Germinal center (tissue), 1 donor: ENCODE measurements at places on chromosomes 2 and 18.

GRCh38 chr18:10111191-10111590, 197.4 kb downstream of the VAPA start:
- DNase-seq = no peak

DNA sequence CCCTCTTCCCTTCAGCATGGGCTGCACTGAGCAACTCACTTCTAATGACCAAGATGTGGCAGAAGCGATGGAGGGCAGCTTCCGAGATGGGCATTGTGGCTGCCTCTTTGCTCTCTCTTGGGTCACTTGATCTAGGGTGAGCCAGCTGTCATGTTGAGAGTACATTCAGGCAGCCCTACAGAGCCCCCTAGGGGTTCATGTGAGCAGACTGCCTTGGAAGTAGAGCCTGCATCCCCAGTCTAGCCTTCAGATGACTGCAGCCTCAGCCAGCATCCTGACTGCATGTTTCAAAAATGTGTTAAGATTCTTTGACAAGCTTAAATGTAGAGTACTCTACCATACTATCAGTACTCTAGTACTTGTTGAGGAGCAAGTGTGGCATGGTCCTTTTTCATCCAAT, 143.9 kb downstream of the NCK2 start:
- no peak for DNase-seq

GRCh38 chr2:56474412-56475158, 290.8 kb downstream of the CCDC85A start:
- DNase-seq = no peak

- peak; percentile 2 for DNase-seq
Observed at GRCh38 chr2:36918307-36918706, 48.0 kb downstream of the STRN start.

DNA sequence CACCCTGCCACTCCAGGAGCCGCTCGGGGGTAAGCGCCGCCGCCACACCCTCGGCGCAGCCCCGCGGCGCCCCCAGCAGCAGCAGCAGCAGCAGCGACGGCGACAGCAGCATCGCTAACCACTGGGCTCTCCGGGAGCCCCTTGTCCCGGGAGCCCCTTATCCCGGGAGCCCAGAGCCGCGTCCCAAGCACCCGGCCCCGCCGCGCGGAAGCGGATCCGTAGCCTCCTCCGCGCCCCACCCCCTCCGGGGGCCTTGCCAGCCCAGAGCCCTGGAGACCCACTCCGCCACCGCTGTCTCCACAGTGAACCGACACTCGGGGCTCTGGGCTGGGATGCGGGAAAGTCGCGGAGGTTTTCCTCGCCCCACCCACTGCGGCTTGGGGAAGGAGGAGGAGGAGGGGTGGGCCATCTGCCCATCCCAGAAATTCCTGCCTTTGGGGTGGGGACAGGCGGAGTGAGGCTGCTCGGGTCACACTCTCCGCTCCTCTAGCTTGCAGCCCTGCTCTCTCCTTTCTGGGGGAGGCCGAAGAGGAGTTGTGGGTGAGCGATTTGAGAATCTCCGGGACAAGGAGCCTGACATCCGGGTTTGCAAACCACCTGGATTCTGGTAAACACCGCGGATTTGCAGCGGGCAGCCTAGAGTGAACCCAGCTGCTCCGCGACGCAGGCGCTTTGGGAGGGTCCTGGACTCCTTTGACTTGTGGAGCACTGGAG, at the start of gene PLA2R1:
PLA2R1 (minus strand) TSS at position 324 of the 714 bp plus-strand sequence; CDS start at position 112, 212 bp downstream.
- no peak for DNase-seq

DNA sequence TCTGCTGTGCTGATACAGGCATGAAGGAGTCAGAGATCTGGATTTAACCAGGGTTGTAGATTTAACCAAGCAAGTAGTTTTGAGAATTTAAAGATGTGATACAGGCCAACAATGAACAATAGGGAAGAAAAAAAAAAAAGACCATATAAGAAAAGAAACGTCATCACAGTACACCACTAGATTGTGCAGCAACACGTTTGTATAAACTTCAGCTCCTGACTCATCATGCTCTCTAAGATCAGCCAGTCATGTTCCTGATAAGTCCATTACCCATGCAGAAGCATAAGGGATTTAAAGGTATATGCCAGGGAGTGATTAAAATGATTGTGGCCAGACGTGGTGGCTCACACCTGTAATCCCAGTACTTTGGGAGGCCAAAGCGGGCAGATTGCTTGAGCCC, 22.3 kb upstream of the ERICH2 start:
- no peak for DNase-seq

DNA sequence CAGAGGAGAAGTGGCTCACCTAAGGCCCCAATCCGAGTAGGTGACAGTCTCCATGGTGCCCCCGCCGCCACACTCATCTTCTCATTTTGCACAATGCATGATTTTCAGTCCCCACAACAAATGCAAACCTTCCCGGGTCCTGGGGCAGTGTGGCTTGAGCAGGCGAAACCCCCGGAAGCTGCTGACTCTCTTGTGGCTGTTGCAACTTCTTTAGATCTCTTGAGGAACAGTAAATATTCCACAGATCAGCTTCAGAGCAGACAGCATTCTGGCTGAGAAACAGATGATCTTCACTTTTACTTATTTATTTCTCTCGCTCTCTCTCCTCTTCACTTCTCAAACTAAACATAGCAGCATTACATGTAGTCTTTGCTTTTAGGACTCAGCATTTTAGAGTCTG, 51.9 kb downstream of the ASAP2 start:
- DNase-seq = no peak

DNA sequence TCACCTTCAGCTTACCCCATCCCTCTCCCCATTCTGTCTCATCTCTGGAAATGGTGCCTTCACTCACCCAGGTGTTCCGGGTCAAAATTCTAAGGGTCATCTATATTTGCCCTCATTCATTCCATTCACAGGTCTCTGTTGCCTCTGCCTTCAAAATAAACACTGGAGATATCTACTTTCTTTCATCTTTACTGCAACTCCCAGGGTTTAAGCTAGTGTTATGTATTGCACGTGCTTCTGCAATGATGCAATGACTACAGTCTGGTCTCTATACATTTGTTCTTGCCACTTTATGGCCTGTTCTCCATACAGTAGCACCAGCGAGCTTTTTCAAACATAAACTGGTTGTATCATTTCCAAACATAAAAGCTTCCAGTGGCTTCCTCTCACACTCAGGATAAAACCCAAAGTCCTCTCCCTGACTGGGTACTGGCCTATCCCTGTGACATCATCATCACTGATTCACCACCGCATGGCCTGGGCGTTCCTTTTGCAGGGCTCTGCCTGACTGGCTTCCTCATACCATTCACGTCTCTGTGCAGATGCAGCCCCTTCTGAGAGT, 14.3 kb downstream of the DSG2 start:
- DNase-seq = no peak

DNA sequence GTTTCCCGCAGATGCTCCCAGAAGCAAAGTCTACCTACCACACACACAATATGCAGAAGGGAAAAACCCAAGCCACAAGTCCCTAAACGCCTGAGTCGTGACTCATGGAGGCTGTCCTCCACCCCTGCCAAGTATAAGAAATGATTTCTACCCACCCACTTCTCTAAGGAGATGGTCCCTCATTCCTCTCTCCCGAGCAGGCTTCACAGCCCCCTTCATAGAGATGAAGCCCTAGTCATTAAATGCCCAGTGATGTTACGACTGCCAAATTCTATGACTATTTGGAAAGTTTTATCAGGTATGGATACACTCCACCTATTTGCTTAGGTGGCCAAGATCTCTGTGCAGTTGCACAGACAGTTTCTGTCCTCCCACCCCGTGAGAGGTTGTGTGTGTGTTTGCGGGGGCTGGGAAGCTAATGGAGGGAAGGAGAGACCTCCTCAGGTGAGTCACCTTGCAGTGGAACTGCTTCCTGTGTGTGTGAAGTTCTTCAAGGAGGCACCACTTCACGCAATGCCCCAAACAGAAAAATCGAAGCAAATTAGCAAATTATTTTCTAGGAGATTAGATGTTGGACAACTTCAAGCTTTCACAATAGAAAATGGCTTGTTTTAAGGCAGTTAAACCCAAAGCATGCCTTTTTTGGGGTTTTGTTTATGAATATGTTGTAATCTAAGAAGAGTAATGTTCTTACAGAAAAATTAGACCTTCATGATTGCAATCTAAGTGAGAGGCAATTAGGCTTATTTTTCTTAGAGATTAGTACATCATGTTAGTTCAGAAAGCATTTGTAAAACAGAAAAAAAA, 175.2 kb downstream of the TGIF1 start:
- DNase-seq = no peak

DNA sequence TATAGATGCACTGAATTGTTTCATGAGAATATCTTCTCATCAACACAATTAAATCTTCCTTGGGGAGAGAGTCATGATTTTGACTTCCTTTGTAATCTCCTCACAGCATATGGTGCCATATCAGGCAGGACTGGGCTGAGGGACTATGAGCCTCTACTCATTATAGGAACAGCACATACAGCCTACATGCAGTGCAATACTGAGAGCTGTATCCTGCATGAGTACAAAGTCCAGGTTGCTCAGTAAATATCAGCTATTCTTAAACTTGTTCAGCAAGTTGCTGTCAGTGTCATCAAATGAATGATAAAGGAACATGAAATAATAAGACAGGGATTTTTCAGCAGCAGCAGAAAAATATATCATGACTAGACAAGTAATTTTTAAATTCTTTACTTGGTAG, 10.8 kb downstream of the DLGAP1 start:
- DNase-seq = no peak

GRCh38 chr2:31522786-31523185, 58.0 kb downstream of the SRD5A2 start:
- DNase-seq = no peak

- no peak for DNase-seq
Observed at GRCh38 chr2:123693836-123694235, 331.3 kb upstream of the CNTNAP5 start.
